ENCODE measurements at places on chromosomes 2 and 18.

GRCh38 chr2:219416938-219417337 lies 1.2 kb upstream of the DES start:
- DNase-seq = no peak

DNA sequence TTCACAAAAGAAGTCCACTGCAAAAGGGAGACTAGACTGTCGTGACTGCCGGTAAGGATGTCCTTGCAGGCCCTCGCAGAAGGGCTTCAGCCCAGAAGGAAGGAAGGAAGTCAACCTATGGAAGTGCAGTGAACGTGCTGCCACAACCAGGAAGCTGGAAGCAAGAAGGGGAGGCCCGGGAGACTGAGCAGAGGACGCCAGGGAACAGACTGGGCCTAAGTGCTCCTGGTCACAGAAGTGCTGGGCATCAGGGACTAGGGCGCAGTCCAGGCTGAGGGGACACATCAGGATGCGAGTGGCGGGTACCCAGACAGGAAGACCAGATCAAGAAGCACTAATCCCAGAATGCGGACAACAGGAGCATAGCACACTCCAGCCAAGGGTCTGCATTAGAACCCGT lies 78.8 kb downstream of the PIEZO2 start:
- DNase-seq = no peak

GRCh38 chr2:46299365-46300263 lies 2.4 kb downstream of the EPAS1 start:
- no peak for DNase-seq

DNA sequence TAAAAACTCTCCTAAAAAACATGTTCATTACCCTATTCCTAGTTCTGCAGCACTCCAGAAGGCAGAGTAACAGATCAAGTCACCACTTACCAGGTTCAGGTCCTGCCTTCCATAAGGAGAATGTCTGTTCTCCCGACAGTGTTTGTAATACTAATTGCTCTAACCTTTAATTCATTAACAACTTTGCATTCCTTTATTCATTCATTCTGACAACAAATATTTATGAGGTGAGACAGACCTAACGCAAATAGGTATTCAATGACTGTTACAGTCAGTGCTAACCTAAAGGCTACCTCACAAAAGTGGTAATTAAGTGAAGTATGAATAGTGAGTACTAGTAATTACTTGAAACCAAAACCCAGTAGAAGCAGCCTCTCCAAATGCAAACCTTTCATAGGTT lies 224.0 kb downstream of the AFF3 start:
- DNase-seq = no peak

DNA sequence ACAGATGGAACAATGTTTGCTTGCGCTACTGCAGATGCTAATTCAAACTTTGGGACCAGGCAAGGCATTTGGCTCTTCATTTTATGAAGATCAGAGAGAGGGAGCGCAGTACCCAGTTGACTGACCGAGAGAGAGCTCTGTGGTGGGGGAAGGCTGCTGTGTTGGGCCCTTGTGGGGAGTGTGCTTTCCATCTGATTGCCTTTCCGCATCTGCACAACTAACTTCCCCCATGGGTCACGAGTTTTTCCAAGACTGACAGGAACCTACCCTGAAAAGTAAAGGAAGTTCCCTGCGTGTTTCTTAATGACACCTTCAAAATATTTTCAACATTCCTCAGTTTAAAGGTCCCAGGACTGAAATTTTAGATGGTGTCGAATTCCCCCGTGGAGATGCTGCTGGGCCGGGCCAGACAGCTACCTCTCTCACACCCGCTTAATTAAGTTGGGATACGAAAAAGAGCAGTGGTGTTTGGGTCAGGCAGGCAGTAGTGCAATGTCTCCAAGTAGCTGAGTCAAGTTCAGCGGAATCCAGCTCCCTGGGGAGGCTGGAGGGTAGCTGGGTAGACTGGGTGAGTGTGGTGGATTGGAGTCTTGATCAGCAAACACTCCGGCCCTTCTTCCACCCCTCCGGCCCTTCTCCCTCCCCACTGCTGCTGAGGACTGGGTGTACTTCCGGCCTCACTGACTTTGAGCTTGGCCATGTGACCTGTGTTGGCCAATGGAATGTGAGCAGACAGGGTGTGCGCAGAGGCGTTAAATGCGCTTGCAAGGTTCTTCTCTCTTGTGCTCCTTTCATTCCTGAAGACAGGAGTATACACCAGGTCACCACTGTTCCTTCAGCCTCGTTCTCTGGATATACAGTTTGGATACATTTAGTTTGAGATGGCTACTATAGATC lies 2.3 kb upstream of the ARHGAP25 start:
- DNase-seq = no peak

- DNase-seq = no peak
These were observed 4.0 kb downstream of the DGKD start for GRCh38 chr2:233358335-233358734.

DNA sequence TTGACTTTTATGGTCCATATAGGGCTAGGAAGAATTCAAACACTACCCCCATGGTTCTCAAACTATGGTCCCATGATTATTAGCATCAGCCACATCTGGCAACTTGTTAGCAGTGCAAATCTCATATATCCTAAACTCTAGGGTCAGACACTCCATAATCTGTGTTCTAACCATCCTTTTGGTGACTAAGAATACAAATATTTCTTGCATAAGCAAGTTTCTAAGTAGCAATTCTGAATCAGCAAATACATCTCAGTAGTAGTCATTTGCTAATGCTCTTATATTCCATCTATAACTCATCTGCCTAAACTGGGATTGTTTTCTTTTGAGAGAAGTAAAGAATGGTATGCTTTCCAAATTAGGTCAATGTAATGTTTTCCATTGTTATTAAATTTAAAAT lies 447.3 kb downstream of the TMX3 start:
- DNase-seq = no peak

DNA sequence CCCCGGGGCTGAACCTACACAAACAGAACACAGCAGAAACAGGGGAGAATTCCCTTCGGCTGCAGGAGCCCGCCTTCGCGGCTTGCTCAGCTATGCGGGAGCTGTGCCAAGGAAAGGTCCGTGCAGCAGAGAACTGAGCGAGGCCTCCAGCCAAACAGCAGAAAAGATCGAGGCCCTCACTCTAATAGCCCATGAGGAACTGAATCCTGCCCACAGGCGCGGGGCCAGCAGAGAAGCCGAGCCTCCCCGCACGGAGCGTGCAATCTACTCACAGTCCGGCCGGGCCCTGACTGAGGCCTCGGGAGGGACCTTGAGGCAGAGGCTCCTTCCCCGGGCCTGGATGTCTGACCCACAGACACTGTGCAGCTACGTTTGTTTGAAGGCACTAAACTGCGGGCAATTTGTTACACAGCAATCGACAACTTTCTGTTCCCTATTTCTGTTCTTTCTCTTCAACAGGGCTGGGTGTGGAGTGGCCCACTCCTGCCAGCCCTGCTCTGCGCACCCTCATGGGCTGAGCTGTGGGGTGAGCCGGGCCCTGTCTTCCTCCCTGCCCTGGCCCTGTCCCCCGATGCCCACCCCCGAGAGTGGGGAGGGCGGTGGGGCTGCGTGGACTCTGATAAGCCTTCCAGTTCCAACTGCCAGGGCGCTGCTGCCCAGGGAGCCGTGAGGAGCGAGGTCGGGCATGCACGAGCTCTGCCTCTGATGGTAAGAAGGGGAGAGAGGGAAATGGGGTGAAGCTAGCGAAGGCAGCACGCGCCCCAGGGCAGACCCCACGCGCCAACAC lies 13.7 kb downstream of the HES6 start:
- no peak for DNase-seq

All from thoracic aorta (tissue), 2 donors.